Upper lobe of left lung (tissue), 6 donors: ENCODE measurements at places on chromosomes 1 and 21. TPM values are rescaled to one million over a fixed set of nuclear protein-coding genes. Genes with fewer than 3 reads are reported as not detected.

- H3K27ac ChIP-seq, result no peak overlapping the region
- DNase-seq, result no peak
- no peak overlapping the region for H3K4me3 ChIP-seq
Observed at GRCh38 chr1:180343921-180344769, 114.1 kb downstream of the LHX4 start.

GRCh38 chr1:169098380-169098779 lies 8.1 kb upstream of the ATP1B1 start:
- DNase-seq, result no peak
- no peak overlapping the region for H3K27ac ChIP-seq
- H3K36me3 ChIP-seq, result no peaks in the 10 kb centered on the region
- no peaks in the 10 kb centered on the region for H3K27me3 ChIP-seq
- no peaks in the 10 kb centered on the region for H3K4me1 ChIP-seq

DNA sequence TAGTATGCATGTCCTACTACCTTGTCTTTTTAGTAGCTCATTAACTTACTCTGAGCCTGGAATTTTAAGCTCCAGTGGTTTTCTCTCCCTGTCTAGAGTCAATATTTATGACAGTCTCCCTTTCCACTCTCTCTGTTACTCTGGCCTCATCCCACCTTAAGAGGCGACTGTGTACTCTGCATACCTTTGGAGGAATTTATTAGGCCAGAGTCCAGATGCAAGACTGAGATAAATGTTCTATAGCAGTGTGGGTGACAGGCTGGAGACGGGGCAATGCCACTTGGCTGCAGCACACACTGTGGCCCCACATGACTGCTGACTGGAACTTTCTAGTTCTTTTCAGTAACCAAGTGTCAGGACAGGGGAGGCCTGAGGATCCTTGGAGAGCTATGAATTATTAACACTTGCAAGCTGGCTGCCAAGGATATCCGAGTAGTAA lies 4.1 kb upstream of the PDZK1 start:
- H3K27me3 ChIP-seq, result no peaks in the 10 kb centered on the region
- no peaks in the 10 kb centered on the region for H3K4me1 ChIP-seq
- no peak for DNase-seq
- H3K4me3 ChIP-seq, result no peak overlapping the region

DNA sequence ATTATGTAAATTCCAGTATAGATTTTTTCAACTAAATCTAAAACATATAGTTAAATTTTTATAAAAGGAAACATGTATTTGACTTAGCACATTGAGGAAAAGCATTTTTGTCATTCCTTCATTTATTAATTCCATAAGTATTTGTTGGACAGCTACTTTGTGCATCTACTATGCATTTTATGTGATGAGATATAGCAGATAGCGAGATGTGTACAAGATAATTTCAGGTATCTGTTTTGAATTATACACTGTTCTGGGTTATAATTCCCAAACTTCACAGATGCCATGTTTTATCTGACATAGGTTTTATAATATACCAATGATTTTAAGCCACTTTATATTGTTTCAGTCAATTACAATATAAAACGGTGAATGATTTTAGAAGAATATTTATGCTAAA lies 398.7 kb downstream of the USH2A start:
- H3K4me1 ChIP-seq, result no peaks in the 10 kb centered on the region
- H3K36me3 ChIP-seq, result no peaks in the 10 kb centered on the region
- no peak overlapping the region for H3K27ac ChIP-seq
- no peaks in the 10 kb centered on the region for H3K27me3 ChIP-seq
- DNase-seq, result no peak

DNA sequence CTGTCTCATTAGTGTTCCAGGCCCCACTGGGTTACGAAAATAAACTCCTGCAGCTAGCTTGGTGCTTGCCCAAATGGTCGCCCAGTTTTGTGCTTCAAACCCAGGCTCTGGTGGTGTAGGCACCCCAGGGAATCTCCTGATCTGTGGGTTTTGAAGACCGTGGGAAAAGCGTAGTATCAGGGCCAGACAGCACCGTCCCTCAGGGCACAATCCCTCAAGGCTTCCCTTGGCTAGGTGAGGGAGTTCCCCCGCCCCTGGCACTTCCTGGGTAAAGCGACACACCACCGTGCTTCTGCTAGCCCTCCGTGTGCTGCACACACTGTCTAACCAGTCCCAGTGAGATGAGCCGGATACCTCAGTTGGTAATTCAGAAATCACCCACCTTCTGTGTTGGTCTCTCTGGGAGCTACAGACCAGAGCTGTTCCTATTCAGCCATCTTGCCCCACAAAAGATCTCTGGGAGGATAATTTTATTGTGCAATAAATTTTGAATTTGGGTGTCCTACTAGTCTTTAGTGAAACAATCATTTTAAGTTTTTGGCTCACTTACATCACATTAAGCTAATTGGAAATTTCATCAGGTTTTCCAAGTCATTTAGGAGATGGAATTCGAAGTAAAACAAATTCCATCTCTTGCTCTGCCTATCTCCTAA lies 9.4 kb upstream of the SLC25A24 start:
- H3K27ac ChIP-seq, result no peak overlapping the region
- H3K27me3 ChIP-seq, result no peaks in the 10 kb centered on the region
- H3K4me1 ChIP-seq, result no peaks in the 10 kb centered on the region

- H3K4me3 ChIP-seq, result peak overlapping the region; percentile 9
- no peaks in the 10 kb centered on the region for H3K36me3 ChIP-seq
- H3K27ac ChIP-seq, result peak overlapping the region; percentile 65
- no peaks in the 10 kb centered on the region for H3K27me3 ChIP-seq
- H3K4me1 ChIP-seq, result peaks cover 25% of the 10 kb centered on the region
- no peak for DNase-seq
Observed at GRCh38 chr1:59150577-59151386, 146.1 kb upstream of the FGGY start.

GRCh38 chr1:36150296-36151133 lies 1.2 kb upstream of the TRAPPC3 start:
- H3K4me3 ChIP-seq, result no peak overlapping the region
- peaks cover 46% of the 10 kb centered on the region for H3K4me1 ChIP-seq
- H3K27ac ChIP-seq, result peak overlapping the region; percentile 97
- no peaks in the 10 kb centered on the region for H3K36me3 ChIP-seq
- peak; percentile 86 for DNase-seq

DNA sequence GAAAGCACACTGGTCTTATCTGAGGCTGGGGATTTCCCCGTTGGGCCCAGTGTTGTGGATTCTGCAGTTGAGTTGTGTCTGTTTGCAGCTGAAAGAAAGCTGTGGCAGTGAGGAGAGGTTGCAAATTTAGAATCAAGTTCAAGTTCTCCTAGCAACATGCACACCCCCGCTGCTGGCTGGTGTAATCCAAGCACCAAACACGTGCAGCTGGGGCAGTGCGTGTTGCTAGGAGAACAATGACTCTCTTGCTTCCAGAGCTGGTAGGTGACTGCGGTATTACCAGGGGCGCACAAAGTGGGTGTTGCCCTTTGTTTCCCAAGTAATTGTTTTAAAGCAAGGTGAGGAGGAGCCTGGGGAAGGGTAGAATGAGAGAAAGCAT lies 91.5 kb downstream of the IER5 start:
- DNase-seq, result no peak
- H3K27me3 ChIP-seq, result no peaks in the 10 kb centered on the region
- no peak overlapping the region for H3K4me3 ChIP-seq
- no peak overlapping the region for H3K27ac ChIP-seq

DNA sequence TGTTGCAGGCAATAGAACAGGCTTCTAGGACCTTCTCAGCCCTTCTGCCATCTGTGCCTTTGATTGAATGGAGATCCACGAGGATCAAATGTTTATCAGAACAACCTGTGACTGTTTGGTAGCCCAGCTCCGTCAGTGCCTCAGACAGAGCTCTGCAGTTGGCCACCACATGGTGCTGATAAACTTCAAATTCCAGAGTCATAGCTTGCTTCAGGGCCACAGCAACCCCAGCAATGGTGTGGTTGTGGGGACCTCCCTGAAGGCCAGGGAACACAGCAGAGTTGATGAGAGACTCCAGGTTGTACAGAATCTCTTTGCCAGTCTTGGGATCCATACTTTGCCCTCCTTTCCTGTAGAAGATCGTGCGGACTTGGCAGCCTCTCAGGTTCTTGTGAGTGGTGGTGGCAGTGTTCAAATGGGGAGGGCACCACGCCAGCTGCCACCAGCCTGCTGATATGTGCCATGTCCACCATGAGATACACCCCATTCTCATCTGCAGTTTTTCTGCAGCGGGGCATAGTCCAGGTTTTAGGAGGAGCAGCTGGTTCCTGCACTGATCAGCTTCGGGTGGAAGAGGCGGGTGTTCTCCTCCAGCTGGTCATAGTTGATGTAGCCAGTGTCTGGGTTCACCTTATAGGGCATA lies 82.9 kb upstream of the ARTN start:
- no peaks in the 10 kb centered on the region for H3K27me3 ChIP-seq
- no peak for DNase-seq
- H3K4me3 ChIP-seq, result no peak overlapping the region
- H3K27ac ChIP-seq, result no peak overlapping the region

DNA sequence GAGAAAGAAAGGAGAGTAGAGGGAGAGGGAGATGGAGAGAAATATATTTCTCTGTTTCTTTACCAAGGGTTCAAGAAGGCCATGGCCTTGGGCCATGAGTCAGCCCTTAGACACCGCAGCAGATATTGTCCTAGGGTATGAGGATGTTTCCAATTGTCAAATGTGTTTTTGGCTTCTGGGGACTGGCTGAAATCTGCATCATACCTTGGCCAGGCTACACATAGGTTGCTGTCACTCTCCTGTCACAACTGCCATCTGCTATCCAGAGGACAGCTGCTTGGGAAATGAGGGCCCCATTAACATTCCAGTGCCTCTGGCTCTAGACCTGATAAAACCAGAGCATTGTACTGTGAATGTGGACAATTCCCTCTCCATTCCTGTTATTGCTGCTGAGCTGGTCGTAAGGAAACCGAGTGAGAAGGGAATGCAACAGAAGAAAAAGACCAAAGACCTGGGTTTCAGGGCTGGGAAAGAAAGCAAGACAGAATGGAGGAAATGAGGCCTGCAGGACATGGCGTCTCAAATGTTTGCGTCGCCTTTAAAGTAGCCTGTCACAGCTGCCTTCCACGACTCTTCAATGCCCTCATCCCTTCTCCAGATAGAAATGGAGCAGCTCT lies 8.8 kb upstream of the PIGC start:
- no peak overlapping the region for H3K27ac ChIP-seq
- DNase-seq, result no peak
- H3K36me3 ChIP-seq, result no peaks in the 10 kb centered on the region
- H3K4me1 ChIP-seq, result peaks cover 15% of the 10 kb centered on the region

DNA sequence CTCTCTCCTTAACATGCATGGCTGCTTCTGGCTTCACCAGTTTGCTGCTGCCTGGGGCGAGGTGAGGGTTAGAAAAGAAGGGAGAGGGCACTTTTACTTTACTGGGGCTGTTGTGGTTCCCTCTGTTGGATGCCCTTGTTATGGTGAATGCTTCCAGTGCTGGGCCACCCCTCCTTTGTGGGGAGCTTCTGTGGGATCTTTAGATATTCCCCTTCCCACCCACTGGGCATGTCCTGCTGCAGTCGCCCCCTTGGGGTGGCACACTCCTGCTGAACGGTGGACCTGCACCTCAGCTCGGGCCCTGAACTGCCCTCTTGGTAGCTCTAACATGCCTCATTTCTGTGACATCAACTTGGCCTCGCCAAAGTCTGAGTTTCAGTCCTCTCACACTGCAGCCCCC lies 6.0 kb downstream of the TNN start:
- no peaks in the 10 kb centered on the region for H3K36me3 ChIP-seq
- no peak for DNase-seq
- H3K4me1 ChIP-seq, result peaks cover 18% of the 10 kb centered on the region
- H3K4me3 ChIP-seq, result no peak overlapping the region
- no peaks in the 10 kb centered on the region for H3K27me3 ChIP-seq

The KLHDC9 gene
- 6.8 TPM for total RNA-seq

The LEFTY2 gene
- total RNA-seq, result not detected

The TXNIP gene
- 1,085 TPM for total RNA-seq

The RAB25 gene
- 90.4 TPM for total RNA-seq

The AVPR1B gene
- total RNA-seq, result not detected

The DAB1 gene
- total RNA-seq, result 0.20 TPM

The TM2D1 gene
- total RNA-seq, result 86.6 TPM
